ENCODE measurements at places on chromosomes 12 and 14. TPM values are rescaled to one million over a fixed set of nuclear protein-coding genes. Genes with fewer than 3 reads are reported as not detected.

TTC7B gene
- 14.5 TPM for total RNA-seq

TAS2R46 gene
- 3.5 TPM for total RNA-seq

IRAK3 gene
- total RNA-seq = 3.6 TPM

CD163 gene
- total RNA-seq = under 0.01 TPM

RNASE1 gene
- not detected for total RNA-seq

KRT75 gene
- total RNA-seq = not detected

ADAM20 gene
- 1.5 TPM for total RNA-seq

ALDH1L2 gene
- 63.9 TPM for total RNA-seq

MSRB3 gene
- 81.0 TPM for total RNA-seq

PRDM4 gene
- 36.8 TPM for total RNA-seq

LHX5 gene
- total RNA-seq = not detected

MLF2 gene
- 138 TPM for total RNA-seq

ACVRL1 gene
- 11.5 TPM for total RNA-seq

PPP4R4 gene
- total RNA-seq = 0.29 TPM

MARCHF9 gene
- 0.59 TPM for total RNA-seq

LLPH gene
- total RNA-seq = 5.1 TPM

DBX2 gene
- not detected for total RNA-seq

PDE3A gene
- 14.8 TPM for total RNA-seq

SRRM4 gene
- total RNA-seq = not detected

CMKLR1 gene
- 9.8 TPM for total RNA-seq

All from osteoblast (primary cell).